Ammon's horn (tissue), 1 donor: ENCODE measurements at places on chromosomes 3 and 15.

- no peak for DNase-seq
Observed at GRCh38 chr15:27260523-27260922, 289.5 kb downstream of the GABRG3 start.

GRCh38 chr15:98635848-98636247, 12.5 kb upstream of the IGF1R start:
- DNase-seq, result no peak

DNA sequence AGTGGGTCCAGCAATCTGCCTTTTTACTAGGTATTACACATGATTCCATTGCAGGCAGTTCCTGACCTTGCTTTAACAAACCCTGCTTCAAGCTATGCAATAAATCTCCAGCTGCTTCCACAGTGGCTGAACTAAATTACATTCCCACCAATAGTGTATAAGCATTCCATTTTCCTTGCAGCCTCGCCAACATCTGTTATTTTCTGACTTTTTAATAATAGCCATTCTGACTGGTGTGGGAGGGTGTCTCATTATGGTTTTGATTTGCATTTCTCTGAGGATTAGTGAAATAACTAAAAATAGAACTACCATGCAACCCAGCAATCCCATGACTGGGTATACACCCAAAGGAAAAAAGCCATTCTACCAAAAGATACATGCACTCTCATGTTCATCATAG, 36.4 kb upstream of the DNAJC13 start:
- DNase-seq, result no peak

DNA sequence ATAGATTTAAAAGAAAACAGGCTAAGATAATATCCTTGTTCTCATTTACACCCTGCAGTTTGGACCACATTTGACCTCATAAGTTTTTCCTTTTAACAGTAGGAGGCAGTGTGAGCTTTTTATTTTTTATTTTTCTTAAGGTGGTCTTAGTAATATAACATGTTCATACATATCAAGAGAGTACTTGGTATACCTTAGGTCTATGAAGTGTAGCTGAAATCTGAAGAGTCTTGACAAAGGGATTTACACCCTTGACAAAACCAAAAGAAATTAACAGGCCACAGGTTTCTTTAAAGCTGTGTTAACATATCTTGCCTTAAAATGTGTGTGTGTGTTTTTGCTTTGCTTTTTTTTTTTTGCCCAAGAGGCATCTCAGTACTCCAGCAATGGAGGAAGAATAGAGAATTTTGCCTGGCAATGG, 3.2 kb downstream of the RAP2B start:
- DNase-seq, result no peak

DNA sequence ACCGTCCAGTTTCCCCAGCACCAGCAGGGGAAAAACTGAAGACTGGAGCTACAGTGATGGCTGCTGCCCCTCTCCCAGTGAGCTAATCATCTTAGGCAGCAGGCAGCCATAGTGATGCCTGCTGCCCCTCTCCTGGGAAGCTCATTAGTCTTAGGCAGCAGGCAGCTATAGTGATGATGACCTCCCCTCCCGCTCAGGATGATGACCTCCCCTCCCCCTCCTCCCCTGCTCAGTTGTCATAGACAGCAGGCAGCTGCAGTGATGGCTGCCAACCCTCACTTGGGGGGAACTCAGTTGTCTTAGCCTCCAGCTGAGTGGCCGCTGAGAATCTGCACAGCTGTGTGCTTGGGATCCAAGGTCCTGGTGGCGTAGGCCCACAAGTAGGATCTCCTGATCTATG, 80.9 kb upstream of the MANF start:
- no peak for DNase-seq

DNA sequence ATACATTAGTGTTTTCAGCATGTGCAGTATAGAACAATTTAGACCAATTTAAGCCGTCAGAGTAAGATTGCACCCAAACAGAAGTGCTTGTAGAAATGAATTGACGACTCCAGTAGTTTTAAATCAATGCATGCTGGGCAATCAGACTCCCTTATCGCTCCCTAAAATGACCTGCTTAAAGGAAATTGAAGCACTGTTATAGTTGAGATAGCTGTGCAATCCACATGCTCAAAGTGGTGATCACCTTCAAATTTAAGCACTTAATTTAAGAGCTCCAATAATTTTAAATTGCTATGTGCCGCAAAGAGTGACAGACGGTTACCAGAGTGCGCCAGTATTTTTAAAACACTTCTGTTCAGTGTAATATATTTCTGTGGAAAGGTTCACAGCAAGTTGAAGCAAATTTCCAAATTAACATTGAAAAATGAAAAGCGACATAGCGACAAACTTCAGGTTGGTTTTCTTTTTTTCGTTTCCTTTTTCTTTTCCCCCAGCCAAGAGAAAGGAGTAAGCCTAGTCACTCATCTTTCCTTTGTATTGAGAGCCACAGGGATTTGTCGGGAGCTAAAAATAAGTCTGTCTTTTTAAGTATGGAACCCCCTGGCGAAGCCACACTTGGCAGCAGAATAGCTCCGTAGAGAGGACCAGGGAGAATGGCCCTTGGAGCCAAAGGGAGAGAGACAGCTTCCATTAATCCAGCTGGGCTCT, 436.4 kb upstream of the RBMS3 start:
- DNase-seq, result no peak

DNA sequence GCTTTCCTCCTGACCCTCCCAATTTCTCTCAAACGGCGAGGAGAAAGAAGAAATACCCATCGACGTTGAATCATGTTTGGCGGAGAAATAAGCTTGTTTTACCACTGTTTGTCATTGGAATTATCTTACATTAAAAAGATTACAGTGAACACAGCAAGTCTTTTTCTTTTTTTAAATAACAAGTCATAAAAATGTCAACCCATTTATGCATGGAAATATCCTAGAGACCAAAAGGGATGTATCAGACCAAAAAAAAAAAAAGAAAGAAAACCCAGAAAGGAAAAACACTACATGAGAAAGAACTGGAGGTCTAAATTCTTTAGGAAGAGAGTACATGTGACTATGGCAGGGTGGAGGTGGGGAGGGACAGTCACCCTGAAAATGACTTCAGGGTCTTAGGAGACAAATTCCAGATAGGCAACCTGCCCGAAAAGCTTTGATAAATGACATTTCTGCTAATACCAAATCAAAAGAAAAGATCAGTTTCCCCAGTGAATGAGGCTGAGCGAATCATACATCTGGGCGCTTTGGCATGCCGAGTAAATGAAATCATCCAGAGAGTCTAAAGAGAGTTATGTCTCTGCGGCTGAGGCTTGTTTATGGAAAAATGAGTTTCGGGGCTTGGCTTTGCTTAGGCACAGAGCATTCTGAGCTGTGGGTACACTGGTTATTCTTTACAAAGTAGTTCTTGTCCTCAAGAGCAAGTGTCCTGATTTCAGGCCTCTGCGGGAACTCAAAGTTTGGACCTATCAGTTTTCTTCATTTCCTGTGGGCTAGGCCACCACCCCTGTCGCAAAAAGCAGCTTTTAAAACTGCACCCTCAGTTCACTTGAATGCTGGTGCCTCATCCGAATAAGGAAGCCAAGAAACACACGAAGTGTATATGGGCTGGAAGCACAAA, 110.1 kb upstream of the TGFBR2 start:
- DNase-seq, result no peak

DNA sequence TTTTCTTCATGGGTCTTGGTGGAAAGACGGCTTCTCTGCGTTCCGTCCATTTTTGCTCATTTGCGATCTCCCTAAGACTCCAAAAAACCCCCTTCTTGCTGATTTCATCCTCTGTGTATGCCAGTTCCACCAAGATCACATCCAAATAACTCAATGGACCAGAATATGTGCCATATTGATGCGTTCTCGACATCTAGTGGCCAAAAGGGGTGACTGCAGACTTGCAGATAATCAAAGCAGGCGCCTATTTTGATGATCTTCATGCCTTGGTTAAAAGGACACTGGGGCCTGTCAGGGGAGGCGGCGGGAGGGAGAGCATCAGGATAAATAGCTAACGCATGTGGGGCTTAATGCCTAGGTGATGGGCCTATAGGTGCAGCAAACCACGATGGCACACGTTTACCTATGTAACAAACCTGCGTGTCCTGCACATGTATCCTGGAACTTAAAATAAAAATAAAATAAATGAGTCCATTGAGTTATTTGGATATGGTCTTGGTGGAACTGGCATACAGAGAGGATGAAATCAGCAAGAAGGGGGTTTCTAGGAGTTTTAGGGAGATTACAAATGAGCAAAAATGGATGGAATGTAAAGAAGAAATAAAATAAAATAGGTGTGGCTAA, 104.2 kb upstream of the RAD18 start:
- peak; percentile 80 for DNase-seq

- DNase-seq, result peak; percentile 76
Observed at GRCh38 chr15:29089731-29090616, 179.6 kb downstream of the NSMCE3 start.

DNA sequence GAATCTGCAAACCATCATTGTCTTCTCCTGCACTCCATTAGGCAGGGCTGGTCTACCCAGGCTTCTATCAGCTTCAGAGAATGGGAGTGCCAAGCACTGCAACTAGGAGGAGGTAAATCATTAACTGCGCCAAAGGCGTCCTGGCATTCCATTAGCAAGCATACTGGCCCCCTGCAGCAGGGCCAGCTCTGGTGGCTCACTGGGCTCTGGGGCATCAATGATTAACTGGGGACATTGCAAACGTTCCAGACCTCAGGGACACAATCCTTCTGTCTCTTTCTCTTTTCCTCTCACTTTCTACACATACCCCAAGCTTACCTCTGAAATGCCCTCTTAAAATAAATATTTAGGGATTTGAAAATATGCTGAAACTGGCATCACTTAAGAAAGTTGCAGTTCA, 129.0 kb downstream of the MYLK start:
- DNase-seq, result no peak

GRCh38 chr3:106059953-106060517, 191.2 kb upstream of the CBLB start:
- DNase-seq, result no peak
